ENCODE measurements at places on chromosomes 3 and 15.
A peak's percentile ranks its signal among the peaks of the same experiment; 100 is the strongest.

DNA sequence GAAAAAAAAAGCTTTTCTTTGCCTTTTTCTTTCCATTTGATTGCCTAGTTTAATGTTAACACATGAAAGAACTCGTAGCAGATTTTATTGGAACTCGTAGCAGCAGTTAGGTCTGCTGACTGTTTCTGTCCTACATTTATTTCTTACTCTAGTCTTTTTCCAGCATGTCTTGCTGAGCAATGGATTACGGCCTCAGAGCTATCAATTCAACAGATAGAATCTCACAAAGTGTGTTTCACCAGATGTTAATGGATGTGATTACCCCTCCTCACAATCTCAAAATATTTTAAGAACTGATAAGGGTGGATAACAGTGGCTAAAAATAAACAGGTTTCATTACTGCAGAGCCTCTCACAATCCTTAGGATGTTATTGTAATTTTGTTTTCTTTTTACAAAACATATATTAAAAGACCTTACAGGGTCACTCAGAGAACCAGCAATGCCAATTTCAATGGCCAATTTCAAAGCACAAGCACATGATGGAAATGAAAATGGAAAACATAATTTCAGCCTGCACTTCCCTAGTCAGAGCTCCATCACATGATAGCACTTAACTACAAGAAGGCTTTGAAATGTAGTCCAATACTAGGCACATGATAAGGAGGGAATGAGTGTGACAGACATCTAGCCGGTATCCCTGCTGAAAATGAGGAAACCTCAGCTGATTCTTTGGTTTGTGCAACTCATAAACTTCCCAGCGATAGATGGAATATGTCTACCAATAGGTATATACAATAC lies 838.1 kb upstream of the SEMA6D start:
- DNase-seq: no peak

DNA sequence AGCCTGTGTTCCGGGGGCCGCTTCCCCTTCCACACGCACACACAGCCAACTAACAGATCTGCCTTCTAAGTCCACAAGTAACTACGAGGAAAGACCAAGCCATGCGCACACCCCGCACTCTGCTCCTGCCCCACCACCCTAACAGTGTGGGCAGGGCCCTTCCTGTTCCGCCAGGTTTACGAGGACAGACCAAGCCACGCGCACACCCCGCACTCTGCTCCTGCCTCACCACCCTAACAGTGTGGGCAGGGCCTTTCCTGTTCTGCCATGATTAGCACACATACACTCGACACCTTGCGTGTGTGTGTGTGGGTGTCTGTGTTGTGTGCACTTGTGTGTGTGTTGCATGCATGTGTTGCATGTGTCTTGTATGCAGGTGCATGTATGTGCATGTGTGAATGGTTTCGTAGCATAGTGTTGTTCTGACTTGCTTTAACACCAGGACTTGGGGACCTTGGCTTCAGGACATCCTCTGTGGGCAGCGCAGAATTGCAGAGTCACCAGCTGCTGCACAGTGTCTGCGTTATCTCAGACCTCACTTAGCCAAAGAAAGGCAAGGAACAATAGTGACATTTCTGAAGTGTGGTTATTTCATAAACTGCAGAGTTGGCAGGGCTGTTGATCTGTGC lies 114.4 kb downstream of the CHSY1 start:
- DNase-seq: no peak

- no peak for DNase-seq
Measured at GRCh38 chr3:84194029-84194428, 764.8 kb upstream of the CADM2 start.

DNA sequence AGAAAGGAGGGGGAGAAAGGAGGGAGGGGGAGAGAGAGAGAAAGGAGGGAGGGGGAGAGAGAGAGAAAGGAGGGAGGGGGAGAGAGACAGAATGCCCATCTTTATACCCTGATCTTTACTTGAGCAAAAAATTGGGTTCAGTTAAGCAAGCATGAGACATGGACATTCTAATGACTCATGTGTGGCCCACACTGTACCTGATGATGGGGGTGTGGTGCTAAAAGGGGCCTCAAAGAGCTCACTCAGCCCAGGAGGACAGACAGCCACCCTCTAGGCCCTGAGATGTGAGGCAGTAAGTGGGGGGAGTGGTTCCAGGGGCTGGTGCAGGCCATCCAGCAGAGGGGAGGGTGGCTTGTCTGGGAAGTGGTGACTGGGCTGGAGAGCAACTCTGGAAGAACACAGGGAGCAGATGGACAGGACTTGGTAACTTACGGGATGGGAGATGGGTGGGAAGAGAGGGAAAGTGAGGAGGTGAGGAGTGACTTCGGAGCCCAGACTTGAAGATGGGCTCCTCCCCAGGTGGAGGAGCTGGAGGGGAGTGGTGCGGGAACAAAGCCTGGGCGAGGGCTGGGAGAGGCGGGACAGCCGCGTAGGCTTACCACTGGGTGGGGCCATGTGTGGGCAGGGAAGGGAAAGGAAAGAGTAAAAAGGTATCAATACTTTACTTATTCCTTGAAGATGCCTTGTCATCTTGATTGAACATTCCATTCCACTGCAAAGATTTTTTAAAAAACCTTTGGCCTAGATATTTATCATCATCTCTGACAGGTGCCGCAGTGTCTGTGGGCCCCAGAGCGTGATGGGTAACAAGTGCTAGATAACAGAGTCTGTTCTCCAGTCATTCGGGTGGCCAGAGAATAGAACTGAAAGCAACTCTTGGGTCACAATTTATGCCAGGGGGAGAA lies 32.3 kb downstream of the TSPAN3 start:
- no peak for DNase-seq

DNA sequence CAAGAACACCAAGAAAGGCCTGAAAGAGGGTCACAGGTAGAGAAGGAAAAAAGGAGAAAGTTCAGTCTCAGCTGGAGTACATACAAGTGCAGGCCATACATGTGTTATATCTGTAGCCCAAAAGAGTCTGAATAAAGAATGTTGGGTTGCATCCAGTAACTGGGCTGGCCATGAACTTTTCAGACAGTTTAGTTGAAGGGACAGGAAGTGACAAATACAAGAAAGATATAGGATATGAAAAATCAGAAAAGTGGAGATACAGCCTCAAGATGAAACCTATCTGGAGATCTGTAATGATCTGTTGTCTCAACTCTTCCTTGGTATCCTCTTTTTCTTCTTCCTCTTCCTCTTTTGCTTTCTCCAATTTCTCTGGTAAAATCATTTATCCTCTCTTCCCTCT lies 671.7 kb downstream of the MECOM start:
- DNase-seq: no peak

DNA sequence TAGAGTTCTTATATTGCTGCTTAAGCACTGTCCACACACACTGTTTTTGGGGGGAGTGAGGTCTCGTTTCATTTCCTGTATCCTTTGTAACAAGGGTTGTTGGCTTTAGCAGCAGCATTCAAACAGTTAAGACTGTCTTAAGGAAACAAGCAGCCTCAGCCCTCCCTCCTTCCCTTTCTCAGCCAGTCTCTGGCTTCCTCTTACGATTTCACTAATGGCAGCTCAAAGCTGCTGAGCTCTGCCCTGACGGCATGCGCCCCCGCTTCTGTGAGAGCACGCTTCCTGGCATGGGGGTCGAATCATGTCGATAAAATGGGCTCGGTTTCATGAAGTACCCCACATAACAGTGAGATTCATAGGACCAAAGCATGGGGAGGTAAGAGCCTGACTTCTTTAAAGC lies 105.0 kb downstream of the KLHL25 start:
- DNase-seq: no peak

- no peak for DNase-seq
Measured at GRCh38 chr15:87707566-87708130, 548.9 kb downstream of the NTRK3 start.

- DNase-seq: no peak
Measured at GRCh38 chr3:26515351-26515750, 107.2 kb upstream of the LRRC3B start.

DNA sequence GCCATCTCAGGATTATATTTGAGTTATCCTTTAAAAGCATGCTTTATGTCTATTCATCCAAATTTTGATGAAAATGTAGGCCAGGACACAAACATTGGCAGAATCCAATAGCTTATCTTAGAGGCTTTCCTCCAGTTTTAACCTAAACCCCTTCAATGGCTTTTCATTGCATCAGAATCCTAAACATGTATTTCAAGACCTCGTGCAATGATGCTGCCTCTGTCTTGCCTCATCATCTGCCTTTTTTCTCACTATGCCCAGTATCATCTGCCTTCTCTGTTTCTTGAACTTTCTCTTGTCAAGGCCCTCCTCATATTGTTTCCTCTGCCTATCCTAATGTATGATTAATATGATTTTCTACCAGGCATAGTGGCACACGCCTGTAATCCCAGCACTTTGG lies 76.1 kb upstream of the MAP4 start:
- no peak for DNase-seq

GRCh38 chr3:59818919-59819300 lies 769.1 kb upstream of the CFAP20DC start:
- DNase-seq: no peak

- DNase-seq: no peak
Measured at GRCh38 chr3:12681089-12681942, 17.4 kb upstream of the RAF1 start.

DNA sequence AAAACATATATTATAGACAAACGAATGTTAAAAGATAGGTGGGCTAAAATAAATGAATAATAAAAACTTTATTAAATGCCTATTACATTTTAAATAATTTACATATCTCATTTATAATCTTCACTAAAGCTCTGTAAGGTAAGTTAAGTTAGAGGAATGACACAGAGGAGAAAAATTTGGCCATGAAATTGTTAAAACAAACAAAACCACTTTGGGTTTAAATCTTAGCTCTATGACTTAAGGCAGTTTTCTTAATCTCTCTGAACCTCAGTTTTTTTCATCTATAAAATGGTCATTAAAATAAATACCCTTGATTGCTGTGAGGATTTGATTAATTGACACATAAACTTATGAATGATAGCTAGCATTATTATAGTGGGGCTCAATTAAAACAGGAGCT lies 404.8 kb upstream of the ATP11B start:
- DNase-seq: no peak

DNA sequence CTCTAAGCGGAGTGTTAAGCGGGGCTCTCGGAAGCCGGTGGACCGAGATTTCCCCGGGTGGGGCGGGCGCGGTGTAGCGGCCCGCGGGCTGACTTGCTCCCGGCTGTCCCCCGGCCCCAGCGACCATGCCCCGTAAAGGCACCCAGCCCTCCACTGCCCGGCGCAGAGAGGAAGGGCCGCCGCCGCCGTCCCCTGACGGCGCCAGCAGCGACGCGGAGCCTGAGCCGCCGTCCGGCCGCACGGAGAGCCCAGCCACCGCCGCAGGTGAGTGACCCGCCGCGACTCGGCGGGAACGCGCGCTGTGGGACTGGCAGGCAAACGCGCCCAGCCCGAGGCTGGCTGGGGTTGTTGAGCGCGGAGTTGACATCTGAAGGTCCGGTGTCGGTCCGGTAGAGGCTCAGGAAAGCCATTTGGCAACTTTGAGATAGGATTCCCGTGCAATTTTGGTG lies 1.3 kb downstream of the SMC4 start:
- DNase-seq: peak; percentile 52

DNA sequence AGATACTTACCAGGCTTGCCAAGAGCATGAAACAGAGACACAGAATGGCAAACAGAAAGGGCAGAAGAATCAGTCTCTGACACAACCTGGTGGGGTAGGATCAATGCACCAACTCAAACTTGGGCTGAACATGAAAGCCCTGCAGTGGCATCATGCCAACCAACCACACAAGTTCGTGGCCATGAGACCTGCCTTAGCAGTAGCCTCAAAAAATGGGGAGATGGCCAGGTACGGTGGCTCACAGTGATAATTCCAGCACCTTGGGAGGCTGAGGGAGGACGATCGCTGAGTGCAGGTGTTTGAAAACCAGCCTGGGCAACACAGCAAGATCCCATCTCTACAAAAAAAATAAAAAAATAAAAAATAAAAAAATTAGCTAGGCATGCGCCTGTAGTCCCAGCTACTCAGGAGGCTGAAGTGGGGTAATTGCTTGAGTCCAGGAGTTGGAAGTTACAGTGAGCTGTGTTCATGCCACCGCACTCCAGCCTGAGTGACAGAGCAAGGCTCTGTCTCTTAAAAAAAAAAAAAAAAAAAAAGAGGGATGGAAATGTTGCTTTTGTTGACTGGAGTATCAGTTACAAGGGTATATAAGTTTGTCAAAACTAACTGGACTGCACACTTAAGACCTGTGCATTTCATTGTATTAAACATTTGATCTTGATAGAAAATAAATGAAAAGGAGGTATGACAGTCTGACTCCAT lies 93.4 kb downstream of the XXYLT1 start:
- DNase-seq: no peak

DNA sequence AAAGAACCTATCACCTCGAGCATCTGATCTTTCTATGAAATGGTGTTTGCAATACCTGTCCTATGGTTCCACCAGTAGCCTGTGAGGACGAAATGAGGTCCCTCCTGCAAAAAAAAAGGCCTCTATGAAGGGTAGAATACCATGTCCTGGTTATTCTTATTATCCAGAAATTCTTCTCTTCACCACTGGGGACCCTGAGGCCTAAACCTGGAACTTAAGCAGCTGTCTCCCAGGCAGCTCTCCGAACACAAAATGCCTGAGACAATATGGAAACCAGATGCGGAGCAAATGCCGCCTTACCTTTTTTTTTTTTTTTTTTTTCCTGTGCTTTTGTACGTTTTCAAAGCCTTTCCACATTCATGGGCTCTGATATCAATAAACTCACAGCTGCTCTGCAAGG lies 62.1 kb upstream of the WNT5A start:
- no peak for DNase-seq

- DNase-seq: no peak
Measured at GRCh38 chr15:31501536-31502157, 175.0 kb downstream of the KLF13 start.

DNA sequence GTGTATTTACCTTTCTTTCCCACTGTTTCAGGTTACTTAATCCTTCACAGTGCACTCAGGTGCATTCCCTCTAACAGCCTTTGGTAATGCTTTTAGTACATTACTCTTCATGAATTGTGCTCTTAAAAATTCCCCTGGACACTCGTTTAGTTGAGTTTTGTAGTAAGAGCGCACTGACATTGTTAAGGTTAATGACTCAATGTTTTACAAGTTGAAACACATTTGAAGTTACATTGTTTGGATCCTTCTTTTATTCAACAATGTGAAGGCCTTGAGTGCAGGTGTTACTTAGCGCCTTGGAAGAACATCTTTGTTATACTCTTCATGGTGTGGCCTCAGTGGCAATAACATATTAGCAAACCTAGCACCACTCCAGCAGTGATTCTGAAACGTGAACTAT lies 739.6 kb downstream of the NAALADL2 start:
- no peak for DNase-seq

DNA sequence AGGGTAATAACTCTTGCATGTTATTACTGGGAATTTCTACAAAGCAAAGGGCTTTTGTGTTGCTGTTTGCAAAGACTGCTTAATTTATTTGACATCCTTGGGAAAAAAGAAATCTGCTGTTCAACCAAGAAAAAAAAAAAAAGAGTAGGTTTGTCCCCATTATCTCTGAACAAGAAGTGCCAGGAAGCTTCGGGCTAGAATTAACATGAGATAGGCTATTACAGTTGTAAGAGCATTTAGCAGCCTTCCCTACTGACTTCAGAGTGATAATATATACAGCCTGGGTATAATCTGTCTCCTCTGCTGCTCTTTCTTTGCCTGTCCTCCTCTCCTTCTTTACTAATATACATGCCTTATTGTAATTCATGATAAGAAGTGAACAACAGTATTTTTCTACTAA lies 23.3 kb upstream of the CHMP2B start:
- no peak for DNase-seq

All from NCI-H2081 (cell line).